ENCODE measurements at places on chromosomes 2 and 18.

- DNase-seq, result no peak
Observed at GRCh38 chr18:75065251-75066000, 143.5 kb downstream of the PTGR3 start.

GRCh38 chr2:112869258-112869842 is 32.8 kb upstream of the IL1B start:
- peak; percentile 49 for DNase-seq

DNA sequence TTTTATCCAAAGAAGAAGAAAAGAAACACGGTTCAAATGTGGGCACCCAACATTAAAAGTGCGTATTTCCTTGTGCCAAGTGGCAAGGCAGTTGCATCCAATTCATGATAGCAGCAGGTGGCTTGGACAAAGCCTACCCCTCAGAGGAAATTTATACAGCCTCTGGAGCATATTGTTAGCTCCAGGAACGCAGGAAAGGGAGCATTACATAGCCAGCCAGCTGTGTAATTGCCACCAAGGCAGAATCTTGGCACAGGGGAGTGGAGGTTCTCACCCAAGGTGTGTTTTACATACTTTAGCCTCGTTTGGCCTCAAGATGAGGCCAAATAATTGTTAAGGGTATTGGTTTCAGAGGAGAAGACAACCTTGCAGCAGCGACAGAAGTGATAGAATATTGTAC is 526.9 kb downstream of the TMEM182 start:
- no peak for DNase-seq

GRCh38 chr2:202495230-202495604 is 119.1 kb downstream of the BMPR2 start:
- no peak for DNase-seq

DNA sequence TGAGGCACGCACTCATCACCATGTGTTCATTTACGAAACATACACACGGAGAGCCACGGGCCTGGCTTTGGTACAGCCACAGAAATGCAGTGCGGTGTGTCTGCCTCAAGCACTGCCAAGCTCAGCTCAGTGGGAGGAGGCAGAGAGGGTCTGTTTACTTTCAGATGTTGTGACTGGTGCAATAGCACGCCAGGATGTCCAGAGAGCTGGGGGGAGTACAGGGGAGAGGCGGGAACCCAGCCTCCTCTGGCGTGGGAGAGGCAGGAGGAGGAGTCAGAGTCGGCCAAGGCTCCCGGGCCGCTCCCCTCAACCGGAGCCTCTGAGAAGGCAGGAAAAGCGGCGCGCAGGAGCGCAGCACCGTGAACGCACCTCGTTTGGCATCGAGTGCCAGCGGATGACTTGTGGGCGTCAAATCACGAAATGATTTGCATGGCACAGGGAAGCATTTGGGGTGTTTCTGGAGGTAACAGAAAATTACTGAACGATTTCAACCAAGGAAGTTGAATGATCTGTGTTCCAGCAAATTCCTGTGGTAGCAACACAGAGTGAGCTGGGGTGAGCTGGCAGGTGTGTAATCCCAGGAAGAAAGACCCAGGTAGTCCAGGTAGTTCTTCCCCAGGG is 143.0 kb downstream of the ZNF516 start:
- DNase-seq, result no peak

GRCh38 chr18:26639149-26639548 is 90.8 kb upstream of the KCTD1 start:
- no peak for DNase-seq

DNA sequence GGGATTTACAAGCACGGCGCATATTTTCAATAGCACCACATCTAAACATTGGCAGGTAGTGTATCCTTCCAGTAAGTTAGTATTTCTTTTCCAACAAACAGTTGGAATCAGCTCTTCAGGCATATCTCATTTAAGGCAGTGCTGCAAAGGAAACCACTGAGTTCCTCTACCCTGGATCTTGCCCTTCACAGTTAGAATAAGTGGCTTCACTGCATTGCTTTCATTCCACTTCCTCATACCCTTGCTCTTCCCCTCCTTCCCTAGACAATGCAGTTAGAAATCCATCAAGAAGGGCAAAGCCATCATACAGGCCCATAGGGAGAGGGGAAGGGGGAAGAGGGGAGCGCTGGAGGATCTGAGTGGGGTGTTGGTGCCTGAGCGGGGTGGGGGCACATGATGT is 173.7 kb downstream of the FBXO15 start:
- no peak for DNase-seq

DNA sequence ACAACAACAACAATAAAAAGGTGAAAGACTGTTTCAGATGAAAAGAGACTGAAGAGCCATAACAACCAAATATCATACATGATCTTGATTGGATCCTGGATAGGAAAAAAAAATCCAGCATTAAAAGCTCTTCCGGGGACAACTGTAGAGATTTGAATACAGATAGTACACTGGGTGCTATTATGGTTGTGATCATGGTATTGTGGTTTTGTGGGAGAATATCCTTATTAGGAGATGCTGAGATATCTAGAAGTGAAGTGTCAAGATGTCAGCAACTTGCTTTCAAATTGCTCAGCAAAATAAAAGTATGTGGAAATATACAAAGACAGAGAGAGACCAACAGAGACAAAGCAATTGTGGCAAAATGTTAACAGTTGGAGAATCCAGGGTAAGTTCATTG is 15.5 kb upstream of the SPATA3 start:
- DNase-seq, result peak; percentile 15

- DNase-seq, result no peak
Observed at GRCh38 chr2:190468814-190469569, 60.8 kb downstream of the MFSD6 start.

GRCh38 chr18:69408522-69408921 is 7.8 kb downstream of the DOK6 start:
- no peak for DNase-seq

DNA sequence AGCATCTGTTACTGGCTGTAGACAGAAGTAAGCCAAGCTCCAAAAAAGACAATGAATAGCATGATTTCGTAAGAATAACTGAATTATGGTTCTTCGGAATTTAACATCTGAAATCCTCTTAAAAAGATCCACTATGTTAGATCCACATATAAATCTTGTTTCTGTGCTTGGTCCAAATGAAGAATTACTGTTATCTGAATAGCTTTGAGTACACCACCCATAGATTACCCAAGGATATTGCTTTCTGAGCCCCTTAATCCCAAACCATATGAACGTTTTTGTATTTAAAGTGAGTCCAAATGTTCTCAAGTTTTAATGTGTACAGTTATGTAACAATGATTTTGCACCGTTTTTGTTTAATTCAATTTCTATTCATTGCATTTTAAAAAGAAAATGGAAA is 124.9 kb downstream of the DSC3 start:
- DNase-seq, result no peak
